Activated naive CD4-positive, alpha-beta T cell treated with anti-CD3 and anti-CD28 coated beads, Interleukin-2, amount 50 U/mL, for 72 hours (primary cell): ENCODE measurements at places on chromosomes 2 and 18.

- DNase-seq = no peak
These were observed 978.2 kb downstream of the CPS1 start for GRCh38 chr2:211534632-211535031.

- DNase-seq = no peak
These were observed 10.9 kb downstream of the MTX2 start for GRCh38 chr2:176280156-176280555.

- DNase-seq = peak; percentile 90
These were observed 50.3 kb downstream of the ARL4C start for GRCh38 chr2:234446404-234447076.

DNA sequence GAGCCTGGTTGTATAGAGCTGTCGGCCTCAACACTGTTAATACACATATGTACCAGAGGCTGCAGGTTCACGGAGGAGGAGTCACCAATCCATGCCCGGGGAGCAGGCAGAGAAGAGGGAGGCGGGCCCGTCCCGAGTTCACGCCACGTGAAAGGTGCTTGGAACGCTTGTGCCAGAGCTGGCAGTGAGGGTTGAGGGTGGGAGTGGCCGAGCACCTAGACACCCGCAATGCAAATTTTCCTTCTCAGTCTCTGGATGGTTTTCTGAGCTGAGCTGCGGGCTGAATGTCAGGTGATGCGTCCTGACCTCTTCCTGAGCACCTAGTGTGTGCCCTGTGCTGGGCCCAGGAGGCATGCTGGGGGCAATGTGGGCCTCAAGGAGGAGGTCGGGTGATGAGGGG lies 52.2 kb downstream of the ODC1 start:
- DNase-seq = no peak

DNA sequence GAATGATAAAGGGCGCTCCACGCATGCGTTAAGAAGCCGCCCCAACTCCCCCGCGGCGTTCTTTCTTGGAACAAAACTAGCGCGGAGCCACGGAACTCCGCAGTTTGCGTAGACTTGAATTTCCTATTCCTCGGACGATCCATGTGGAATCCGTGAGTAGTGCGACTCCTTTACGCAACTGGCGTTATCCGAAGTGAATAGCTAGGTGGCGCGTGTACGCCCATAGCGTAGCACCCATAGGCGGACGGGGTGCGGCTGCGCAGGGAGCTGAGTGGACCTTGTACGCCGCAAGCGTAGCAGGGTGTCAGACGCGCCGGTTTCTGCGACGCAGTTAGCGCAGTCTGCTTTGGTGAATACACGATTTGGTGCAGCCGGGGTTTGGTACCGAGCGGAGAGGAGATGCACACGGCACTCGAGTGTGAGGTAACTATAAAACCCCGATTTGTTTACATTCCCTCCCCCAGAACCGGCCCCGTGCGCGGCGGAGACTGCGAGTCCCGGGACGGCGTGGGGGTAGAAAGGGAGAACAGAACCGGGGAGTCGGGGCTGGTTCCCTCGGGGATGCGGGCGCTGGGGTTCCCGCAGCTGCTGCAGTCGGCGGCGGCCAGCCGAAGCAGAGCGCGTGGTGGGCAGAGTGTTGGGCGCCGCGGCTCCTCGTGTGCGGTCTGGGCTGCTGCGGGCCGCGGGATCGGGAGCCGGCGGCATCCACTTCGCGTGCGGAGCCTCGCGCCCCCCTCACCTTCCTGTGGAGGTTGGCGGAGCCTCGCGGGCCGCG lies at the start of gene SLC39A10:
TSS of gene SLC39A10 (plus strand) at position 368 of the 775 bp plus-strand sequence. CDS start 22,817 bp downstream, outside the sequence.
- peak; percentile 99 for DNase-seq

DNA sequence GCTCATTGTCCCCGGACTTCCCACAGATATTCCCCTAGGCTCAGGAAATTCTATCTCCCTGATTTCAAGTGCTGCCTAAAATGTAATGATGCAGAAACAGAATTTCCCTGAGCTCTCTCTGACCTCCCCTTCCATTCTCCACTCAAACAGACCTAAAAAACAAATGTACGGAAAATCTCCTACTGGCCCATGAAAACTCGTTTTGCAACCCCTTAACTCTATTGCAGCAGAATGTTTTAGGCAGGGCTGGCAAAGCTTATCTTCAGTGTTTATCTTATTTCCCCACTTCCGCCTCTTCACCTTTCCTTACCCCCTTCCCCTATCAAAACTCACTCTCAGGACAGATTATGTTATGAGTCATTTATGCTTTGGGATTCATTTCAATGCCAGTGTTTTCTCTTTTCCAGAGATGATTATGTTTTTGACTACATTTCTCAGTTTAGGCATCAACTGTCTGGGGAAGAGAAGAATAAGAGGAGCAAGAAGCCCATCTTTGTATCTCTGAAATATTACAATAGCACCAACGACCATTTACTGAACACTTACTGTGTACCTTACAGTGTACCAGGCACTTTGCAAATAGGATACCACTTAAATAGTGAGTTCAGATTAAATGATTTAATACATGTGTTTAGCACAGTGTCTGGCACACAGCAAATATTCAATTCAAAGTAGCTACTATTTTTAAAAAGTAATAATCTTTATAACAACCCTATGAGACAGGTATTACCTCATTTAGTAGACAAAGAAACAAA lies 53.9 kb upstream of the STPG4 start:
- DNase-seq = no peak

DNA sequence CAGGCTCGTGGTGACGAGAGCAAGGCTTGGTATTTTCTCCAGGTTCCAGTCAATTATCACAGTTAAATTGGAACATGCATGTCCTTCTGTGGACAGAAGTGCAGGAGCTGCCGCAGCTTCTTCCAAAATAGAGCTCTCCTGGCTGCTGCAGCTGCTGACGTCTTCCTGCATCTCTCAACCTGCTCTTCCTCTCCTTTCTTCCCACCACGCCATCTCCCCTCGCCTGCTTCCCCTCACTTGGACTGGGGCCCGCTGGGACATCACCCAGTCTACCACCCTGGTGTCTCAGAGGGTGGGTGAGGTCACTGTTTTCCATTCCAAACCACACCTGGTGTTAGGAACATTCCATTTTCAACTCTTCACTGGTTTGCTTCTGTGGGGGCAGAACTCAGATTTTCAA lies 41.4 kb downstream of the SPP2 start:
- no peak for DNase-seq

DNA sequence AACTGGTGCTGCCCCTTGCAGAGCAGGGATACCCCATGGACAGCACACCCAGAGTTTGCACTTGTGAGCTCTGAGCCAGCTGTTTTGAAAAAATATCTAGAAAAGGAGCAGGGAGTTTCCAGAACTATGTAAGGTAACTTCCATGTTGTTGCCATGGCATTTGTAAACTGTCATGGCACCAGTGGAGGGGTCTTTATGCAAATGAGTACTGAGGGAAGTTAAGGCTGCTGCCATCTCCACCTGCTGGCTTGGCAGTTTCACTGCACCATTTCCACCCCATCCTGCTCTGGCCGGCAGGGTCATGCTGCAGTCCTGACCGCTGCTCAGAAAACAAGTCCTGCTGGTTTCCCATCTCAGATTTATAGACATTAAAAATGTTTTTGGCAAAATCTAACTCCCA lies 52.3 kb upstream of the SNTG2 start:
- no peak for DNase-seq

DNA sequence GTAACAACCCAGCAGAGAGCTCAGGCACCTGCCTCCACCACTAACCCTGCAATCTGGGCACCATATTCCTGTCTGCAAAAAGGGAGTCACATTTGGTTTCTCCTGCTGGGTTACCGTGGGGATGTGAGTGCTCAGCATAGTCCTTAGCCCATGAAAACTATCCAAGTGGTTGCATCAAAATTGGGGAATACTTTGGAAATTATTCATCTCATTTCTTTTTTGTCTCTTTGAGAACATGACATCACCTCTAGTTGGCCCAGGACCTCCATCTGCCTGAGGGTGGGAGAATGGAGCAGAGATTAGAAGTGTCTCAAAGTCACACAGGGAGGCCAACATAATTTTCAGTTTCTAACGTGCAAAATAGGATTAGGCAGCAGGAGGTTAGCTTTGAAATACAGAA lies 19.3 kb upstream of the SPP2 start:
- DNase-seq = no peak

GRCh38 chr18:44855681-44856080 lies 175.0 kb downstream of the SETBP1 start:
- DNase-seq = no peak

DNA sequence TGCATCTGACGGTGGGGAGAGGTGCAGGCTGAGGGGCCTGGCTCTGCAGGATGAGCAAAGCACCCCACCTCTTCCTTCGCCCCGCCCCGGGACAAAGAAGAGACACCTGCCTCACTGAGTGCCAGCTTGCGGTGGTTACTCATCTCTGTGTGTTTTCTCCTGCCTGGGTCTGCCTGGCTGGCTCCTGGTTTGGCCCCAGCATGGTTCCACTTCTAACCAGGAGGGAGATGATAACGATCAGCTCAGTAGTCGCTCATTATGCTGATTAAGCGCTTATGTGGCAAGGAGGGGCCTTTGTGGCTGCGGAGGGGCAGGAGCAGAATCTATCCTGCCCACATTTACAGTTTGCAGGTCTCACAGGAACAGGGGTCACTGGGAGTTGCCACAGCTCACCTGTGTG lies 68.7 kb upstream of the EDAR start:
- DNase-seq = no peak

DNA sequence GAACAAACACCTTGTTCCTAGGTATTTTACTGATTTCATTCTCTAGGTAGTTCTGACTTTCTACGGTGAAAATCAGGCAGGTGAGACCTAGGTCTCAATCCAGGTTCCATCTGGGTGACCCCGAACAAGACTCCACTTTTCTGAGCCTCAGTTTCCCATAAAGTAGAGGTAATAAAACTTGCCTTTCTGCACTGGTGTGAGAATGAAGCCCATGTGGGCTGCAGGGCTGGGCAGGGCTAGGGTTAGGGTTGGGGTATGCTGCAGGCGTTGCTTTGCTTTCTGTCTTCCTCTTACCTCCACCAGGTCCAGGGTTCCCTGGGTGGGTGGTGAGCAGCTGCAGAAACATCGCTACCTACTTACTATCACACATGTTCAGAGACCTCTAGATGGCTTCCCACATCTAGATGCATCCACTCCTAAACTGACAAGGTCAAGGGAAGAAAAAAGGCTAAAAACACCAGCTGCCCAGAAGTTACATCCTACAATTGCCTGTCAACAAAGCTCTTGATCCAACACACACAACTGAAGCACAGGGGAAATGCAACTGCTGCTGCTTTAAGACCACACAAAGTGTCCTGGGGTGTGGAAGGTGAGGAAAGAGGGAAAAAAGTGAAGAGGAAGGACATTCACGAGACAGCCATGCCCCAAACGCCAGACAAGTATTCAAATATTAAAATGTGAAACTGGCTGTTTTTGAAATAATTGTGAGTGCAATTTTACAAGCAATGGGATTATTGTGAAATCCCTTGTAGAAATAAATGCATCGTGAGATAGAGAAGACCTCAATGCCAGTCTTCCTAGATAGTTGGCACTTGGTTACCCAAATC lies 23.5 kb downstream of the MBP start:
- no peak for DNase-seq

DNA sequence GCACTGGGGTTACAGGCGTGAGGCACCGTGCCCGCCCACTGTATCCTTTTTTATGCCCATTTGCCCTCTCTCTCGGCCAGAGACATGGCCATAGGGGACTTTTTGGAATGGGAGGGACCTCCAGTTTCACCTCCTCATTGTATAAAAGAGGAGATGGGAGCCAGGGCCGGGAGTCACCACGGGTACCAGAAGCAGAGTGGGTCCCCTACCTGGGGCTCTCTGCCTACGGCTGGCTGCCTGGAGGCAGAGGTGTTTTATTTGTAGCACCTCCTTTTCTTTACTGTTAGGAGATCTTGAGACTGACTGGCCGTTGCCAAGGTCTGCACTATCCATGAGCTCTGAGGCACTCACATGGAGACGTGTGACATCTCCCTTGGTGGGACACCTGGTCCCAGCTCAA lies 162.8 kb downstream of the LDLRAD4 start:
- no peak for DNase-seq

- peak; percentile 80 for DNase-seq
These were observed 418.2 kb upstream of the HS6ST1 start for GRCh38 chr2:128736689-128737545.

DNA sequence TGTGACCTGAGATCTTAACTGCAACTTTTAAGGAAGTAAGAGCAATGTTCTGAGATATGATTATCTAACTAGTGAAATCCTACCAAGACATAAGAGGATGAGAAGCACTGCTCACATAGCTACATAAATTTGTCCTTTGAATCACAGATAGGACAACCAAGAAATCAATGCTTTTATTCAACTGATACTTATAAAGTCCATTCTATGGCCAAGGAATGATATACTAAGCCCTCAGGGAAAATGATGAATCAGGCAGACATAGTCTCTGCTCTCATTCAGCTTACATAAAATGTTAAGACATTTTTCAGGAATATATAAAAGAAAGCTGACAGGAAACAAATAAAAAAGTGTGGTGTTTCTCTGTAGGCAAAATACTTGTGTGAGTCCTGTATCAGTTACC lies 39.1 kb downstream of the PGAP1 start:
- no peak for DNase-seq

DNA sequence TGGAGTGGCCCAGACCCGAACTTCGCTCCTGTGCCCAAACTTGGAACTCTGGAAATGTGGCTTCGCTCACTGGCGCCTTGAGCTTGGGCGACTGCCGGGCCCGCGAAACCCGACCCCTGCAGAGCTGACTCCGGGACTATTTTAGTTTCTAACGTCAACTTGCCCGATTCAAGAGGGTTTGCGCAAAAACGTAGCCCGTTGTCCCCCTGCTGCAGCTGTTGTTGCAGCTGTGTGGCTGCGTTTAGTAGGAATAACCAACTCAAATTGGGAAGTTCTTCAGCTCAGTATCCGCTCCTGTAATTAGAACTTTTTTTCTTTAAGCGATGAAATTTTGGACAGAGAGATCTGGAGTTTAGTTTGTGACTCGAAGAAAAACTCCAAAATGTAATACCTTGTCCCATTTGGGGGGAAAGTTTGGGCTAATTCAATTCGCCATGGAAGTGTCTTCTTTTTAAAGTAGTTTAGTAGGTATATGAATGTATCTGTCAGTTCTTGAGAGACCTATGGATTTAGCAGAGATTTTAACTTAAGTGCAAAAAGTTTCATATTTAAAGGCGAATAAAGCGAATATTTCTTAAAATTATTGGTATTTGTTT lies 559 bp downstream of the MYL12A start:
- DNase-seq = no peak

DNA sequence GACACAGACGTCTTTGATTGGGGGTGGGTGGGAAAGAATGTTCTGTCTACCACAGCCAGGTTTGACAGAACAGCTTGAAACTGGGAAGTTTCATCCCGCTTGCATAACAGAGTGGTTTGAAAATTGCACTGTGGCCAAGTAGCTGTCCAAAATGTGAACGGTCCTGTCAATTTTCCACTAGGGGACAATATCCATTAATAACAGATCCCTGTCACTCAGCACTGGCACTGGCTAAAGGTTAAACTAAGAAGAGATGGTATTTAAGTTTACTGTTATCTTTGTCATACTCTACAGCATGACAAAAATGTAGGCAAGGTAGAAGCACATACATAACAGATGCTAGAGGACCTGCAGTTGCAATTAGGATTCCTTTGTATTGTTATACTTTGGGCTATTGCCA lies 55.6 kb upstream of the ACMSD start:
- DNase-seq = no peak

- DNase-seq = no peak
These were observed 1274.5 kb upstream of the TMEFF2 start for GRCh38 chr2:193469251-193469650.

GRCh38 chr2:233852056-233852455 lies 2.3 kb downstream of the HJURP start:
- no peak for DNase-seq
